Keratinocyte (primary cell): ENCODE measurements at places on chromosomes 4 and X. TPM values are rescaled to one million over a fixed set of nuclear protein-coding genes. Genes with fewer than 3 reads are reported as not detected.

Gene NKX3-2
- 0.01 to 0.04 TPM (median 0.02 TPM) in 3 replicates for polyA plus RNA-seq

Gene ARMCX4
- 0.31 to 0.37 TPM (median 0.34 TPM) in 3 replicates for polyA plus RNA-seq

- no peak overlapping the region for H3K4me3 ChIP-seq
- no peaks in the 10 kb centered on the region for H3K27me3 ChIP-seq
- no peak for DNase-seq
- no peaks in the 10 kb centered on the region for H3K4me1 ChIP-seq
Observed at GRCh38 chrX:4181782-4182407, 468.4 kb upstream of the PRKX start.

- no peak overlapping the region for H3K27ac ChIP-seq
- H3K4me3 ChIP-seq = no peak overlapping the region
- no peak for DNase-seq
Observed at GRCh38 chr4:104642521-104642920, 147.8 kb upstream of the CXXC4 start.

DNA sequence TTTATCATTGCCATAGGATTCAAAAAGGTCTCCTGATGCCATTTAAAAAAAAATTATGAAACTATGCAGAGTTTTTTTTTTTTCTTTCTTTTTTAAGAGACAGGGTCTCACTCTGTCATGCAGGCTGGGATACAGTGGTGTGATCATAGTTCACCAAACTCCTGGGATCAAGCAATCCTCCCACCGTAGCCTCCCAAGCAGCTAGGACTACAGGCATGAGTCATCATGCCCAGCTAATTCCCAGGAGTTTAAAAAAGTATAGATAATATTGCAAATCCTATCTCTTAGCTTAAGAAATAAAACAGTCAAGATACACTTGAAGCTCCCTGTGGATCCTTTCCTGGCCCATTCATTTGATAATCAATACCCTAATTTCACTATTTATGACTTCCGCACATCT lies 58.6 kb upstream of the PRSS48 start:
- no peaks in the 10 kb centered on the region for H3K27me3 ChIP-seq
- no peak overlapping the region for H3K27ac ChIP-seq
- H3K4me1 ChIP-seq = peaks cover 4% of the 10 kb centered on the region
- no peak overlapping the region for H3K4me3 ChIP-seq
- peaks cover 4% of the 10 kb centered on the region for H3K36me3 ChIP-seq
- DNase-seq = no peak

DNA sequence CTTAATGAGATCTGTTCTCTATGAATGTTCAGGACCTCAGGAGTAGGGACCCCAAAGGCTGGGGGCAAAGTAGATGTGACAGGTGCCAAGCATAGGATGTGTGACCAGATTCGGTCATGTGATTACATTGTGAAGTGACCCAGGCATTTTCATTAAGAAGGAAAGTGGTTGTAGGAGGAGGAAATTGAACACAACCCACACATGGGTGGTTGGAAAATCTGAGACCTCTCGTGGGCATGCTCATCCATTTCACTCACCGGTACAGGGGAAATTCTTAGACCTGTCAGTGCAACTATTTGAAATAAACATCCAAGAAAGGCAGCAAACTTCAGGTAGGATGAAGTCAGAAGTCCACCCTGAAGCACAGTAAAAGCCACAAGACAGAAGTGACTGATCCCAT lies 43.5 kb upstream of the CD99 start:
- no peak overlapping the region for H3K4me3 ChIP-seq
- H3K27ac ChIP-seq = no peak overlapping the region
- H3K36me3 ChIP-seq = no peaks in the 10 kb centered on the region
- no peak for DNase-seq
- H3K4me1 ChIP-seq = no peaks in the 10 kb centered on the region
